ENCODE measurements at places on chromosomes 16 and 17.

GRCh38 chr17:40664582-40665333 is at the start of gene KRT222:
KRT222 (minus strand) TSS chr17:40665177; CDS start chr17:40665099, 78 bp downstream.
- peak; percentile 51 for DNase-seq

- DNase-seq = peak; percentile 89
These were observed 926 bp downstream of the MYH10 start for GRCh38 chr17:8629371-8630226.

- no peak for DNase-seq
These were observed 1.6 kb upstream of the MRC2 start for GRCh38 chr17:62625870-62626200.

GRCh38 chr16:77514500-77515220 is 79.8 kb upstream of the ADAMTS18 start:
- no peak for DNase-seq

DNA sequence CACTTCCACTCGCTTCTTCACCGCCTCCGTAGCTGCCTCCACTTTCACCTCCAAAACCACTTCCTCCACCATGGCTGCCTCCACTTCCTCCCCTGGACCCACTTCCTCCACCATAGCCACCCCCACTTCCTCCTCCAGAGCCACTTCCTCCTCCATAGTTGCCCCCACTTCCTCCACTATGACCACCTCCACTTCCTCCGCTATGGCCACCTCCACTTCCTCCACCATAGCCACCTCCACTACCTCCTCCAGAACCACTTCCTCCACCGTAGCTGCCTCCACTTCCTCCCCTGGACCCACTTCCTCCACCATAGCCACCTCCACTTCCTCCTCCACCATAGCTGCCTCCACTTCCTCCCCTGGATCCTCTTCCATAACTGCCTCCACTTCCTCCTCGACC is 4.5 kb downstream of the KRT9 start:
- DNase-seq = no peak

DNA sequence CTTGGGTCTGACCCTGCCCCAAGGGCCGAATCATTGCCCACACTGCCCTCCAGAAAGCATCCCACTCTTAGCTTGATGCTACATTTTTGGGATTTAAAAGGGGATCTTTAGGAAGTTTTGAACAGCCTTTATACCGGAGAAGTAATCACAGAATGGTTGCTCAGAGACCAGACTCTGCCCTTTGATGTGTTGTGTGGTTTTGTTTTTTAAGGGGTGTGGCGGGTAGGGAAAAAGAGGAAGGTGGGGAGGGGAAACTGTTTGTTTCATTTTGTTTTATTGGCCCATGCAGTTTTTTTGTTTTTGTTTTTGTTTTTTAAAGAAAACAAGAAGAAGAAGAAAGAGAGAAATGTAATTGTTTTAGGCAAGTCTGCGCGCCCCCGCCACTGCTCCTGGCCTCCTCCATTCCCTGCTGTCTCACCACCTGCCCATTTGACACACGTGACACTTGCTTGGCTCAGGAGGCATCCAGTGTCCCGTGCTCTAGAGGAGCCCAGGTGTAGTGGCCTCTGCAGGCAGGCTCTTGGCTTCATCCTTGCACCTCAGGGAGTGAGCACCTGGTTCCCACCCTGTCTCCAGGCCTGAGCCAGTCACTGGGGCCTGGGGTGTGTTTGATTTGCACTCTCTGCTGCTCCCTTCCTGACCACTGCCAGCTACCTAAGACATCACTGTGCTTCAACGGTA is 35.7 kb downstream of the GNAO1 start:
- DNase-seq = no peak

DNA sequence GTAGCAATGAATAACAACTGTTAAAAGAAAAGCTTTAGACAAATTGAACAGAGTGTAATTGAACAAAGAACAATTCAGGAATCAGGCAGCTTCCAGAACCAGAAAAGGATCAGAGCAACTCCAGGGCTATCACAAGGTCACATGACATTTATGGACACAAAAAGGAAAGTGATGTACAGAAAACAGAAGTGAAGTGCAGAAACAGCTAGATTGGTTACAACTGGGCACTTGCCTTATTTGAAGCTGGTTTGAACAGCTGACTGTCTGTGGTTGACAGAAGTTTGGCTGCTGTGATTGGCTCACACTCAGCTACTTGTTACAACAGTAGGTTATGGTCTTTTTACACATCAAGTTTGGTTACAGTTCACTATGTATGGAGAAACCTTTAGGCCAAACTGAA is 14.8 kb downstream of the EFCAB5 start:
- no peak for DNase-seq

- no peak for DNase-seq
These were observed 141.2 kb downstream of the AATF start for GRCh38 chr17:37089956-37090355.

DNA sequence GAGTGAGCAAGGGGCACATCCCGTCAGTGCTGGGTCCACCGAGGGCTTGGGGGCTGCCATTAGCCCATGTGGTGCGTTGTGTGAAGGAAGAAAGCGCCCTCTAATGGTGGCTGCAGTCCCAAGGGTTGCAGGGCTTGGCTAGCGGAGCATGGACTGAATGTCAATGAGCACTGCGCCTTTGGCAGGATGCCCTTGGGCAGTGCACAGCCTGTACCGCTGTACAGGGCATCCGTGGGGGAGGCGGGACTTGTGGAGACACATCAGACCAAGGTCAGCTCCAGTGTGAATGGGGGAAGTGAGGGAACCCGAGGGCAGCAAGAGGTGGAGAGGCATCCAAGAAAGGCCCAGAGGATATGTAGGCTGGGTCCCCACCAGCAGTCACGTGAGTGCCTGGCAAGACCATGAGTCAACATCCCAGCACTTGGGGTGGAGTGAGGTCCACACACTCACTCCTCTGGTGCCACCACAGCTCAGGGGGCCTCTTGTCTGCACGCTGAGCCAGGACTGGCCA is 75.5 kb upstream of the MED9 start:
- peak; percentile 86 for DNase-seq

- DNase-seq = no peak
These were observed 41.2 kb downstream of the PRKCA start for GRCh38 chr17:66343531-66344078.
